CD4-positive, alpha-beta T cell treated with Interleukin-1 beta for 1 hour (primary cell): ENCODE measurements at places on chromosomes 16 and 17.

GRCh38 chr17:81022344-81022676, 12.6 kb upstream of the BAIAP2 start:
- DNase-seq: no peak

GRCh38 chr17:78001182-78001581, 42.7 kb downstream of the TNRC6C start:
- DNase-seq: no peak

DNA sequence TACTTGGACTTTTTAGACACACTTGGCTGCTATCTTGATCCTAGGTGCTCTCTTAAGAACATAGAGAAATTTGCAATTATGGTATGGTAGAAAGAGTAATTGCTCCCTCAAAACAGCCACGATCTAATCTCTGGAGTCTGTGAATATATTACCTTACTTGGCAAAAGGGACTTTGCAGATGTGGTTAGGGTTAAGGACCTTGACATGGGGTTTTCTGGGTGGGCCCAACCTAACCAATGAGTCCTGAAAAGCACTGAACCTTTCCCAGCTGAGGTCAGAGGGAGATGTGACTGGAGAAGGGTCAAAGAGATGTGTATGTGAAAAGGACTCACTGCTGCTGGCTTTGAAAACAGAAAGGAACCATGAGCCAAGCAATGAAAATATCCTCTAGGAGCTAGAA, 26.7 kb upstream of the MED13 start:
- DNase-seq: no peak

DNA sequence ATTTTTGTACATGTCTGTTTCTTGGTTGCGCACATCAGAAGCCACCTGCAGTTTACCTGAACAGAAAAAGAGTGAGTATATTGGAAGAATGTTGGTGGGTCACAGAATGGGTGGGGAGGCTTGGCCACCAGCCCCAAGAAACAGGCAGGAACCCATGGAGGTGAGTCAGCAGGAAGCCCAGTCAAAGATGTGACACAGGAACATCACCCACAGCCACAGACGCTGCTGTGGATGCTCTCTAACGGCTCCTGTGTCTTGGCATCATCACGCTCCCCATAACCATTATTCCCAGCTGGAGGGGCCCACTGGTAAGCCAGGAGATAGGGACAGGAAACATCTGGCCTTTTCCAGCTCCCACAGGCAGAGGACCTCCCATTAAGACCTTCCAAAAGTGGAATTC, 94.0 kb upstream of the WSB1 start:
- DNase-seq: no peak
